ENCODE measurements at places on chromosomes 13 and 19.

DNA sequence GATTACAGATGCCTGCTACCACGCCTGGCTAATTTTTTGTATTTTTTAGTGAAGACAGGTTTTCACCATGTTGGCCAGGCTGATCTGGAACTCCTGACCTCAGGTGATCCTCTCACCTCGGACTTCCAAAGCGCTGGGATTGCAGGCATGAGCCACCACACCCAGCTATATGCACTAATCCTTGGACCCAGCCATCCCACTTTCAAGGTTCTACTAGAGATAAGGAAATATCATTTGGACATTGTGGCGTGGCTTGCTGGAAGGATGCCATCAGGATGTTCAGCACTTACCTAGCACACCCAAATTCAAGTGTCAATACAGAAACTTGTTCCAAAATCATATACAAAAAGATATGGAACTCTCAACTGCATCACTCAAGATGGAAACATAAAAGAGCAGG, 136.4 kb downstream of the ABCC4 start:
- DNase-seq = no peak

- no peak for DNase-seq
Measured at GRCh38 chr13:66218583-66218982, 1011.6 kb downstream of the PCDH9 start.

GRCh38 chr13:90798381-90798780, 549.1 kb upstream of the MIR17HG start:
- DNase-seq = no peak

GRCh38 chr13:94387047-94387446, 92.4 kb downstream of the DCT start:
- no peak for DNase-seq

- DNase-seq = no peak
Measured at GRCh38 chr13:79090552-79091124, 315.4 kb downstream of the RBM26 start.

DNA sequence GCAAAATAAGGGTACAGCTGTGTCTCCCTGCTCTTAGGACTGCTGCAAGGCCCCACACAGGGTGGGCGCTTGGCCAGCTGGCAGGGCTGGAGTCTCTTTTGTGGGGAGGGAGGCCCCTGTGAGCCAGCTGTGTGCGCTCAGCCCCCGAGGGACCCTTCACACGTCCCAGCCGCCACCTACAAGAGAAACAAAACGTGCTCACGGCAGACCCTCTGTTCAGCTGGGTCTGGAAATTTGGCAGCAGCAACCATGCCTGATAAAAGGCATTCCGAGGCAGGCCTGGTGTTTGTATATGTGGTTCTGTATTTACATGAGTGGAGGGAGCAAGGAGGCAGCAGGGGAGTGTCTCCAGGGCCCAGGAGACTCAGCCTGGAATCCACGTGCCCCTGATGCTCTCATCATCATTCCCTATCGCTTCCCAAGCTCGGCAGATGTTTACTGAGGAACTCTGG, 49.7 kb downstream of the CRTC1 start:
- DNase-seq = no peak

DNA sequence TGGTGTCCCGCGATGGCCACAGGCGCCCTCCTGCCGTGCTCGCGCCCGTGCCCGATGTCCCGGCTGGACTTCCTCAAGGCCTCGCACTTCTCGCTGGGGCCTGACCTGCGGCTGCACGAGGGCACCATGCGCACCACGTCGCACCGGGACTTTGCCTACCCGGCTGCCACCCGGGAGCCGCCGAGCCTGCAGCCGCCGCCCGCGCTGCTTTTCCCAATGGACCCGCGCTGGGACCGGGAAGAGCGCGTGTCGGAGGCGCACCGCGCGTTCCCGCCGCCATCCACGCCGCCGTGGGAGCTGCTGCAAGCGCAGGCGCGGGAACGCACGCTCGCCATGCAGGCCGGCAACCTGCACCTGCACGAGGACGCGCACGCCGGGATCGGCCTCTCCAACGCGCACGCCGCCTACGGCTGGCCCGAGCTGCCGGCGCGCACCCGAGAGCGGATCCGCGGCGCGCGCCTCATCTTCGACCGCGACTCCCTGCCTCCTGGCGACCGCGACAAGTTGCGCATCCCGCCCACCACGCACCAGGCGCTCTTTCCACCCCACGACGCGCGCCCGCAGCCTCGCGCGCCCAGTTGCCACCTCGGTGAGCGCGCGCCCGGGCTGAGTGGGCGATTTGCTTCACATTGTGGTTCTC, 12.1 kb upstream of the PEX11G start:
- no peak for DNase-seq

DNA sequence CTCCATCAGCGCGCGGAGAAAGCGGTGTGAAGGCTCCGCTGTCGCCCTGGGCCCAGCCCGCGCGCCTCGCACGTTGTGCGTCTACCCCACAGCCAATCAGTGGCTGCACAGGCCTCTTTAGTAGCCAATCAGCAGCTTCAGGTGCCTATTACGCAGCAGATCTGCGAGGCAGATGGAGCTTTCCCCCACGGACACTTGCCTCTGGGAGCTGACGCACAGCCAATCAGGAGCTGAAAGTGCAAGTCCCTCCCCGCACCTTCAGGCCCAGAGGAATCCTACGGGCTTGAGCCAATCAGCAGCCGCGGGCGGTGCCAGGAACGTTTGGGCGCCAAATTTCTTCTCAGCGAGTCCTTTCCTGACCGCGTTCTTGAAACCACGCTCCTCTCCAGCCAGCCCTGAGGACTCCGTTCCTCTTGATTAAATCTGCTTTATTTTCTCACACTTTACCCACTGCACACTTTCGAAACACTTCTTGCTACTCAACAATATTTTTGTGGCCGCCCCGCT, 39.9 kb downstream of the SIGLEC7 start:
- DNase-seq = no peak

GRCh38 chr13:52999093-52999696, 29.4 kb upstream of the OLFM4 start:
- DNase-seq = no peak

- DNase-seq = no peak
Measured at GRCh38 chr13:112974671-112975070, 5.7 kb downstream of the MCF2L start.

GRCh38 chr13:21077788-21078353, 16.5 kb upstream of the LATS2 start:
- no peak for DNase-seq

DNA sequence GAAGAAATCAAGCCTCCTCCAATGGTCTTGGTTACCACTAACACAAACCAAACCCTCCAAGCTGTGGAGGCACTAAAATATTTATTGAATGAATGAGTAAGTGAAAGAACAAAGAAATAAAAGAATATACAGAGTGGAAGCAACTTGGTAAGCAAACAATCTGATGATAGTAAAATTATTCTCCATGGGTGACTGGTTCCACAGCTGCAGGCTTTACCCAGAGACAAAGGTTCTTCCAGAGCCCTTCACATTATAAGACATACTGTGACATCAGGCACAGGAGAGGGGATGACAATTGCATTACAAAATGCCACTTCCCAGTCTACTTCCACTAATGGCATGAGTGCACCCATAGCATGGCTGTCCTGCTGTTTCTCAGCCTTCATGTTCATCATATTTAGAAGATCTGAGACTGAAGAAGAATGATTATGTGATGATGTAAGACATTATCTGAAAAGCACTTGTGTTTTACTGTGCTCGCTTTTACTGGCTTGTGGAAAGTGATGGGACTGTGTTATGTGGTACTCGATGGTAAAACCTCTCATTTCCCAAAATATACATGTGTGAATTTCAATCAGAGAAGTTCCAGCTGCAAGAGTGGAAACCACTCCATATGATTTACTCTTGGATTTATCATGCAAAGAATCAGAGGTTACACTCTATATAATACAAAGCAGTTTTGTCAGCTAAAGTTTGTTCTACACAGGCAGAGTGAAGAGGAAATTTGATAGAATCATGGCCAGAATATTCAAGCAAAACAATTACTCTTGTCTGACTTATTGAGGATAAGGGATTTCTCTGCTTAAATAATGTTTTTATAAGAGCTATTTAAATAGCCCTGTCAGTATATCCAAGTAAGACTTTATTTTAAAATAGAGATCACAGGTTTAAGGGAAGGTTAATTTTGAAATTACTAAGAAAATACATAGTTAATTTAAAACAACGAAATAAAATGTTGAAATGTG, 220.2 kb upstream of the NBEA start:
- DNase-seq = no peak

DNA sequence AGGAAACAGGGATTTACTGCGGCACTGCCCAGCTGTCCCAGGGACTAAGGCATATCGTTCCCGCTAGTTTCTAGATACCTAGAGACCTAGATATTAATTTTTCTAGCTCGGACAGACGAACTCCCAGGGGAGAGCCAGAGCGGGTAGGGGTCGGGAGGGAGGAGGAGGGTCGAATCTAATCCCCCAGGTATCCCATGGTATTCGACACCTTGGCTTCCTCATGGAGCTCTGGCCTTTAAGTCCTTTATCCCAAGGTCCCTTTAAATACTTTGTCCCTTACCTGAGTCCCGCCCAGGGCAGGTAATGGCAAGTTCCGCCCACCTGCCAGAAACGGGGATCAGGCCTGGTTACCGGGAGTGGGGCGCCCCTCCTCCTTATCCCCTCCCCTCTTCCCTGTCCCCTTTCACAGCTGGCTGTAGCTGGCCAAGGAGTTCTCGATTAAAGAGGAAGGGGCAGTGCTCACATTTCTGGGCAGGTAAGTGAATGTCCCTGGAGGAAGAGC, at the start of gene PRRG2:
Gene PRRG2, plus strand, starts transcription at position 310 of the 502 bp plus-strand sequence. CDS start 1,904 bp downstream, outside the sequence.
- DNase-seq = no peak

DNA sequence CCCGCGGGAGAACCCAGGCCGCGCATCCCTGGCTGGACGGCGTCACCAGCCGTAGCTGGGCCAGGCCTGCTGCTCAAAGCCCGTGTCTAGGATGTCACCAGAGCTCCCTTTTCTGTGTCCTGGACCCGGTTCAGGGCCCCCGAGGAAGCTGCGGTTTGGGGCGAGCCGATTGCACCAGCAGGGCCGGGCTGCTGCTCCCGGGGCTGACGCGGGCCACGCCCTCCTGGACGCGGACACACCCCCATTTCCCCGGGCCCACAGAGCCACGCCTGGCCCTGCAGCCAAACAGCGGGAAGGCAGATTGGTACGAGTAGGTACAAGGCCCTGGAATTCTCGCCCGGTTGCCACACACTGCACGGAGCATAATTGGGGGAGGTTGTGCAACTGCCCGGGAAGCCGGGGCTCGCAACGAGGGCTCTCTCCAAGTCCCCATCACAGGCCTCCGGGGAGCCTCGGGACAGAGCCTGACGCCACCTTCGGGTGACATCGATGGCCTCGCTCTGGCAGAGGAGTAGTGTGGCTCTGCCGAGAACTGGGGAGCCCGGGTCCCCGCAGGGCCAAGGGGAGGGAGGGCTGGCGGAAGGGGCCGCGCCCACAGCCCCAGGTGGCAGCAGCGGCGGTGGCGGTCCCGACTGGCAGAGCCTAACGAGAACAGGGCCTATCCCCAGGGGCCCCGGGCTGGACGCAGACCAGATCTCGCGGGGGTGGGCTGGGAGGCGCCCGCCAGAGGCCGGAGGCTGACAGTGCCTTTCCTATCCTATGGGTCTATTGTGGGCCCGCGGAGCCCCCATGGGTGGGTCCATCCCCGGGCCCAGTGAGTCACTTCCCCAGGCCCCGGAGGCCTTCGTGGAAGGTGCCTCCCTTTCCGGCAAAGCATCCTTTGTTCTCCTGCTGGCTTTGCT, 23.5 kb downstream of the KCTD15 start:
- peak; percentile 22 for DNase-seq

GRCh38 chr13:110618167-110618566, 2.8 kb downstream of the NAXD start:
- DNase-seq = no peak

GRCh38 chr13:97188207-97188606, 33.9 kb upstream of the MBNL2 start:
- no peak for DNase-seq

DNA sequence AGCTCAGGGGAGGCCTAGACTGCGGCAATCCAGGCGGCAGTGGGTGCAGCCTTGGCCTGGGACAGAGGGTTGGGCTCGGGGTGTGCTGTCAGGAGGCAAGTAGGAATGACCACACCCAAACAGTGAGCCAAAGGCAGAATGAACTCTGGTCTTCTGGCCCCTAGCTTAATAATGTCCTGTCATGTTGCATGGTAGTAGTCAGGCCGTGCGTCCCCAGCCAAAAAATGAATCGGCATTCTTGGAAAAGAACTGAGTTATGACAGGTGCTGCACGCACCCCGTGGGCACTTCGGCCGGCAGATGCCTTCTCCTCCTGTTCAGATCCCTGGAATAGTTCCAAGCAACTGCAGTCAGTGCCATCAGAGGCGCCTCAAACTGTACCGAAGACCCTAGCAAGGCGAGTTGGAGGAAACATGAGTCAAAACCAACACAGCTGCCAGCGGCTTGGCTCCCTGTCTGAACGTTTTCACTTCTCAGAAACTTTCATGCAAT, 55.9 kb downstream of the ATP7B start:
- no peak for DNase-seq

DNA sequence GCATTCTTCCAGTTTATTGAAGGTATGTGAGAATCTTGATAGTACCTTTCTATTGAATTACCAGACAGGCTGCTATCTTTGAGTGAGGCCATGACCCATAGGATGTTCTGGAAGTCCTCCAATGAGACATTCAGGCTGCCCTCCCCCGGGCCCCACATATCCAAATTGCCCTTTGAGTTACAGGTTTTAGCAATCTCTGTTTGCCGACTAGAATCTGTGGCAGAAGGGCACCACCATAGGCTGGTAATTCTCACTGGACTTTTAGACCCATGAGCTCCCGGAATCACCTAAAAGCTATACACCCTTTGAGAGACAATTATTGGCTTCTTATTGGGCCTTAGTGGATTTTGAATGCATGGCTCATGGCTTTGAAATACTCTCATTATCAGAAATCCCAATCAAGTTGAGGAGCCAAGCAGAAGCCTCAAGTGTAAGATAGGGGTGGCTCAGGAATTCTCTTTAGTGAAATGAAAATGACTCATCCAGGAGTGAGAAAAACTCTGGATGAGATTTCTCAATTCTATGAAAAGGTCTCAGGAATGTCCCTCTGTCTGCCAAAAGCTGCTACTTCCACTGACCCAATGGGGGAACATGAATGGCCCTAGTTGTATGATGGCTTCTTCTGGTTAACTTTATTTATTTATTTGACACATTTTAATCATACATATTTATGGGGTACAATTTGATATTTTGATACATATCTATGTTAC, 172.1 kb upstream of the CSNK1A1L start:
- no peak for DNase-seq

DNA sequence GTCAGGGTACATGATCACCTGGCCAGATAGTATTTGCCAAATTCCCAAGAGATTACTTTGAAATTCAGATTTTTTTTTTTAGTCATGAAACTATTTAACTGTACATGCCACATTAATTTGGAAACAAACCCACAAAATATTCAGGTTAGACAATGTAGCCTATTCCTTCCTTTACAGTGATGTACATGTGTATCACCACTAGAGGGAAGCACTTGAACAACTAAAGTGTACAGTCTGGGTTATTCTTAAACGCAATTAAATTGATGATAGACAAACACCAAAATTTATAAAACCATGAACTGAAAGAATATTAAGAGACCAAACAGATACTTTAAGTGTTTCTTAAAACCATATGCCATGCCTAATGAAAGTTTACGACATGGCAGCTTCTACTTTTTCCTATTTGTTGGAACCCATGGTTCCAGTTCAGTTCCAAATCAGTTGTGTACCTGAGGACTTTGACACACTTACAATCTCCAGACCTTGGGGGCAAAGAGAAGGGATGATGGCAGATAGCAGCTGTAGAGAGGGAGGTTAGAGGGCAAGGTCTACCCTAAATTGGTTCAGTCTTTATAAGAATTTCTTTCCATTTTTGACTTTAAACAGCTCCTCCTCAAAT, 52.8 kb downstream of the TNFSF13B start:
- DNase-seq = peak; percentile 12

GRCh38 chr19:3274942-3275582, 50.6 kb downstream of the CELF5 start:
- peak; percentile 38 for DNase-seq
